ENCODE measurements at places on chromosomes 7 and 10.

GRCh38 chr7:71133232-71133622, 1.3 kb downstream of the GALNT17 start:
- DNase-seq = peak; percentile 6

- peak; percentile 26 for DNase-seq
Measured at GRCh38 chr7:29194206-29194593, 375 bp upstream of the CHN2 start.

GRCh38 chr7:767941-768731, 41.1 kb upstream of the PRKAR1B start:
- no peak for DNase-seq

GRCh38 chr7:78383096-78383880, 584.7 kb downstream of the PHTF2 start:
- no peak for DNase-seq

- DNase-seq = no peak
Measured at GRCh38 chr7:64559206-64559605, 3.7 kb downstream of the ZNF680 start.

- DNase-seq = no peak
Measured at GRCh38 chr10:58331646-58332045, 3.2 kb upstream of the UBE2D1 start.

DNA sequence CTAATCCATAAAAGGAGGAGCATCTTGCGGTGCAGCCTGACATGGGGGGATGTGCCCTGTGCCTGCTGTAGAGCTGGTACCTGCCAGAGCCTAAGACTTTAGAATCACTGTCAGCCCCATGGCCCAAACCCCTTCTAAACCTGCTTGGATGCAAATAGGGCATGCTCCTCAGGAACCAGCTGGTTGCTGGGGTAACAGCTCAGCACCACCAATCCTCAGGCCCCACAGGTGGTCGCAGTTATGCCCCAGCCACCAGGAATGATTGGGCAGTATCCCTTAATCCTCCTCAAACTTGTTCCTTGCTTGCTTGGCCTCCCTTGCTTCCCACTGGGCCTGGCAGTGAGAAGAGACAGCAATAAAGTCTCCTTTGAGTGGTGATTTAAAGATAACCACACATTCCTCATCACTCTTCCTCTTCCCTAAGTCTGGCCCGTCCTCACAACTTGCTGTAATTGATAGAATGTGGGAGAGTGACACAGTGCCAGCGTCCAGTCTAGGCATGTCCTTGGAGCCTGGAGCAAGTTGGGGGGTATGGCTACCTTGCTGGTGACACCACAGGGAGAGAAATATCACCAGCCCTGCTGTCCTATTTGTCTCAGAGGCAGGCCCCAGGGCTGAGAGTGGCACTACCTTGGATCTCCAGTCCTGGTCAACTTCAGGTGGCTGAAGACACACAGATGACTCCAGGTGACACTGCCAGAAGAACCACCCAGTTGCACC, 43.0 kb downstream of the VSTM4 start:
- no peak for DNase-seq

DNA sequence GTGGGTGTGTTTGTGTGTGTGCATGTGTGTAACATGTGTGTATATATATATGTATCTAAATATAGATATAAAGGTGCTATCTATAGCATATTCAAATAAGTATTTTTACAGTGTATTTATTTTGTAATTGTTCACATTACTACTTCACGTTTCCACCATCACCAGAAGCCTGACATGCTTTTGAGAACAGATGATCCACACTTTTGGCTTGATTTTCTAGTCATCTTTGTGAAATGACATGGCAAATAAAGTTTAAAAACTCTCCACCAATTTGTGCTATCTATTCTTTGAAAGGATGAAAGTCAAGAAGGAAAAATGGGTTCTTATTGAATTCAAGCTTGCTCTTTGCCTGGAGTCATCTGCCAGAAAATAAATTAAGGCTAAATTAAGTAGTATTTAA, 294.0 kb upstream of the AKR1E2 start:
- DNase-seq = no peak

- no peak for DNase-seq
Measured at GRCh38 chr10:131207176-131207575, 104.3 kb downstream of the TCERG1L start.

GRCh38 chr10:118956802-118957442, 72.6 kb upstream of the NANOS1 start:
- DNase-seq = no peak

GRCh38 chr7:111528331-111528730, 34.0 kb downstream of the IMMP2L start:
- DNase-seq = no peak

- DNase-seq = no peak
Measured at GRCh38 chr7:142595816-142596516, 153.3 kb upstream of the PRSS1 start.

All from neural crest cell (in vitro differentiated cells).